Thyroid gland (tissue), 4 donors: ENCODE measurements at places on chromosomes 6 and 20. TPM values are rescaled to one million over a fixed set of nuclear protein-coding genes. Genes with fewer than 3 reads are reported as not detected.

DNA sequence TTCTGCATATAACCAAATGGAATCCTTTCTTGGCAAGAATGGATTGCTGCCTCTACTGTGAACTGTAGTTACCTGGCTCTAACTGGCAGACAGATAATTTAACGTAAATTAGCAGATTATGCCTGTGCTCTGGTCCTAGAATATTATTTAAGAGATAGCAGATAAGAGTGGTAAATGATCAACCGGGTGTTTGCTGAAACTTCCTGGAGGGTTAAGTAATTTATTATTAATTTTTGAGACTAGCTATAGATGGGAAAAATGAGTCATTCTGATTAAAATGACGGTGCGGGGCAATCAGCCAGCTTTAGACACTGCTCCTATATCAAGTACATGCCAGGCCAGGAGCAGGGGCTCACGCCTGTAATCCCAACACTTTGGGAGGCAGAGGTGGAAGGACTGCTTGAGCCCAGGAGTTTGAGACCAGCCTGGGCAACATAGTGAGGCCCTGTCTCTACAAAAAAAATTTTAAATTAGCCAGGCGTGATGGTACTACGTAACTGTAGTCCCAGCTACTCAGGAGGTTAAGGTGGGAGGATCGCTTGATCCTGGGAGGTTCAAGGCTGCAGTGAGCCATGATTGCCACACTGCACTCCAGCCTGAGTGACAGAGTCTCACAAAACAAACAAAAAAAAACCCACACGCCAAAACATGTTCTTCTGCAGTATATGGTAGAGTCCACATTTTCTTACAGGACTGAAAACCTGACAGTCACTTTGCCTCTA is 22.6 kb downstream of the B4GALT5 start:
- no peaks in the 10 kb centered on the region for H3K36me3 ChIP-seq
- H3K27ac ChIP-seq: no peak overlapping the region
- DNase-seq: no peak
- peaks cover 10% of the 10 kb centered on the region for H3K4me1 ChIP-seq

DNA sequence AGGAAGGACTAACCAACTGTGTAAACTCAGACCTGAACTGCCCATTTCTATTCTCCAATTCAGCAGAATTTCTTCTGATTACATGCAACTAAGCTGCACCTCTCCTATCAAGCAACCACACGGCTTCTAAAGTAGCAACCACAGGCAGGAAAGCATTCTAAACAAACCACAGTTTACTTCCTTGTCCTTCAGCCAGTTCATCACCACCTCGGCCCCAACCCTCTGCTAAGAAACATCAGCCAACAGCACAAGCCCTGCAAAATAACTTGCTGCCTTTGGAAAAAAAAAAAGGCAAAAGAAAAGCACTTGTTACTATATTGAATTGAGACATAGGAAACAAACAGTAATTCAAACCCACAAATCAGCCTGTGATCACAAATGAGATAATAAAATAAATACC is 140.3 kb downstream of the NFATC2 start:
- H3K27ac ChIP-seq: no peak overlapping the region
- no peaks in the 10 kb centered on the region for H3K27me3 ChIP-seq
- H3K4me3 ChIP-seq: no peak overlapping the region
- no peaks in the 10 kb centered on the region for H3K36me3 ChIP-seq

DNA sequence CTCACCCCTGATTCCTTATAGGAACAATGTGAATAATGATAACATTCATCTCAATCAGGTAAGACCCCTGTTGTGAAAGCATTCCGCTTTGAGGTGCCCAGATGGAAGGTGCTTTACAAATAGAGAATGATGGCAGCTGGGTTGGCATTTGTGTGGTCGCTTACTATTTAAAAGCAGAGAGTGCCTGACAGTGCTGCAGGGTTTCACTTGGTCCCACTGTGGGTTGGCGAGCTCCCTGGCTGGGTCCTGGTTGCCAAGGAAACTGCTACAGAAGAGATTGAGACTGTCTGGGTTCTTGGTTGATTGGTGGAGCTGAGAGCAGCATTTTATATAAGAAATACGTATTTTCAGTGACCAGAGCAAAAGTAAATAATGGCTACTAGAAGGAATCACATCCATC is 207.2 kb upstream of the KCNQ5 start:
- no peak overlapping the region for H3K4me3 ChIP-seq
- H3K36me3 ChIP-seq: no peaks in the 10 kb centered on the region
- H3K27ac ChIP-seq: no peak overlapping the region
- no peak for DNase-seq
- H3K27me3 ChIP-seq: no peaks in the 10 kb centered on the region

- peak; percentile 47 for DNase-seq
- no peaks in the 10 kb centered on the region for H3K36me3 ChIP-seq
- no peak overlapping the region for H3K4me3 ChIP-seq
Measured at GRCh38 chr20:56974499-56975250, 291.8 kb downstream of the BMP7 start.

DNA sequence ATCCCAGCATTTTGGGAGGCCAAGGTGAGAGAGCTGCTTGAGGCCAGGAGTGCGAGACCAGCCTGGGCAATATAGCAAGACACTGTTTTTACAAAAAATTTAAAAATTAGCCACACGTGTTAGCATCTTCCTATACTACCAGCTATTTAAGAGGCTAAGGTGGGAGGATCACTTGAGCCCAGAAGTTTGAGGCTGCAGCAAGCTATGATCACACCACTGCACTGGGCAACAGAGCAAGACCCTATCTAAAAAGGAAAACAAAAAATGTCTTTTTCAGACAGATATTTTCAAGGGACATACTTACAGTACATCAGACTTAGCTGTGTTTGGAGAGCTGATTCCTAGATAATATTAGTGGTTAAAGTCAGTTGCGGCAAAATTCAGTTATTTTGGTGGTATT is 72.9 kb upstream of the XRN2 start:
- H3K4me1 ChIP-seq: peaks cover 42% of the 10 kb centered on the region
- no peak overlapping the region for H3K27ac ChIP-seq
- no peak overlapping the region for H3K4me3 ChIP-seq
- no peak for DNase-seq
- H3K36me3 ChIP-seq: no peaks in the 10 kb centered on the region

GRCh38 chr6:149924206-149924932 is 1.4 kb upstream of the RAET1G start:
- DNase-seq: no peak
- peaks cover 28% of the 10 kb centered on the region for H3K4me1 ChIP-seq
- no peaks in the 10 kb centered on the region for H3K27me3 ChIP-seq
- no peak overlapping the region for H3K4me3 ChIP-seq

- no peaks in the 10 kb centered on the region for H3K27me3 ChIP-seq
- no peak overlapping the region for H3K4me3 ChIP-seq
- H3K27ac ChIP-seq: no peak overlapping the region
- DNase-seq: no peak
- H3K36me3 ChIP-seq: no peaks in the 10 kb centered on the region
Measured at GRCh38 chr6:88298066-88298845, 132.1 kb upstream of the CNR1 start.

DNA sequence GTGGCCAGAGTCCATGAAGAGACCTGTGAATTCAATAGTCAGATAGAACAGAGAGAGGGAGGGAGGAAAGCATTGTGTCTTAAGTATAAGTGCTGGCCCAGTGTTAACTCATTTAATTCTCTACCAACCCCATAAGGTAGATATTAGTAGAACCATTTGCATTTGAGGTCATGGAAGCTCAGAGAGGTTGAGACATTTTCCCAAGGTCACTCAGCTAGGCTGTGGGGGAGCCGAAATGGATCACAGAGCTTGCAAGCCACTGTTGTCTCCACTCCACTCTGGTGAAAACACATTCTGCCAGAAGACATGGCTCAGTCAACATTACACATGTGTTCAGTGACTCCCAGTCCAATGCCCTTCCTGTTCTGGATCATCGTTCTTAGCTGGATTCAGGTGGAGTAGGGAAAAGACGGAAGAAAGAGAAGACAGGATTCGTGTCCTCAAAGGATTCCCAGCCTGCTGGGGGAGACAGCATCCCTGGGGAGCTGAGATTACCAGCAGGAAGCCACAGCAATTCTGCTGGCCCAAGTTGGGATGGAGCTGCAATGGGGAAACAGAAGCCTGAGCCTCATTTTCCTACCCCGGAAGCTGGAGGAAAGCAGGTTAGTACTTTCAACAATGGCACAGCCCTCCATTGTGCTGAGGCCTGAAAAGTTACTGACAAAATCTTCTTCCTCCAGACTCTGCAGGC is 27.0 kb upstream of the MDGA1 start:
- H3K4me1 ChIP-seq: no peaks in the 10 kb centered on the region
- no peak for DNase-seq
- H3K27me3 ChIP-seq: no peaks in the 10 kb centered on the region
- H3K27ac ChIP-seq: no peak overlapping the region
- H3K36me3 ChIP-seq: no peaks in the 10 kb centered on the region

DNA sequence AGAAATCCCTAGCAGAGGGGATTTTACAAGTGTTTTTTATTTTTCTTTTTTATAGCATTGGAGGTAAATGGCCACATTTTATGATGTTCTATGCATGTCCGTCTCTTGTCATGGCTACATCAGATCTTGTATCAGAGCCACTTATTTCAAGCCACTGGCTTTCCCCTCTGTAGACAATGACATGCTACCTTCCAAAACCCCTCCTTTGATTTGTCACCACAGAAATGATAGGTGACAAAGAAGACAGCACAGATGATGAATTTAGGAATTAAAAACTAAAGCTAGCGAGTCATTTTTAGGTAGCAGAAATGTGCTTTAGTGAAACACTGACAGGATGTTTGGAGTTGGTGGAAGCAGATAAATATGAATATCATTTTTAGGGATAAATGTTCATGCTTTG is 20.8 kb downstream of the PLCB1 start:
- H3K4me1 ChIP-seq: no peaks in the 10 kb centered on the region
- H3K27ac ChIP-seq: no peak overlapping the region
- H3K27me3 ChIP-seq: no peaks in the 10 kb centered on the region
- H3K4me3 ChIP-seq: no peak overlapping the region

GRCh38 chr6:170360476-170360875 is 53.9 kb downstream of the FAM120B start:
- peaks cover 7% of the 10 kb centered on the region for H3K4me1 ChIP-seq
- DNase-seq: no peak
- no peaks in the 10 kb centered on the region for H3K36me3 ChIP-seq
- no peak overlapping the region for H3K4me3 ChIP-seq

GRCh38 chr6:25263657-25264056 is 15.5 kb upstream of the CARMIL1 start:
- H3K27me3 ChIP-seq: no peaks in the 10 kb centered on the region
- no peak overlapping the region for H3K4me3 ChIP-seq
- no peaks in the 10 kb centered on the region for H3K36me3 ChIP-seq
- DNase-seq: no peak
- H3K27ac ChIP-seq: no peak overlapping the region

- DNase-seq: no peak
- H3K27me3 ChIP-seq: no peaks in the 10 kb centered on the region
- no peaks in the 10 kb centered on the region for H3K4me1 ChIP-seq
- no peak overlapping the region for H3K27ac ChIP-seq
Measured at GRCh38 chr6:135567375-135568083, 70.0 kb upstream of the AHI1 start.

- peaks cover 13% of the 10 kb centered on the region for H3K36me3 ChIP-seq
- no peak overlapping the region for H3K4me3 ChIP-seq
- no peaks in the 10 kb centered on the region for H3K27me3 ChIP-seq
- no peak for DNase-seq
Measured at GRCh38 chr6:13807696-13808095, 6.7 kb downstream of the MCUR1 start.

DNA sequence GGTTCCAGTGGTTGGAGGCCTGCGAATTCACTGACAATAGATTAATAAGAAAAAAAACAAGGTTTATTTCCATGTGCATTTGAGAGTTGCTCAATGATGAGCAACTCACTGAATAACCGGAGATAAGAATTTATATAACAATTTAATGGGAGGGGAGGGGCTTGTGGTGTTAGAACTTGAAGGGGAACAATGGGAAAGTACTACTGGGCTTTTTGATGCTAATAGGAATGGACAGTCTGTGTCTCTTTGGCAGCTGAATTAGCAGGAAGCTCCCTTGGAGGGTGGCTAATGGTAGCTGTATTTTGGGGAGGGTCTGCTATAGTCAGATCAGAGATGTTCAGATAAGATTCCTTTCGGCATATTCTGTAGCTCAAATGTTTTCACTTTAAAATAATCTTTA is 62.4 kb upstream of the GMDS start:
- H3K36me3 ChIP-seq: no peaks in the 10 kb centered on the region
- no peaks in the 10 kb centered on the region for H3K4me1 ChIP-seq
- DNase-seq: no peak
- no peak overlapping the region for H3K27ac ChIP-seq
- H3K27me3 ChIP-seq: no peaks in the 10 kb centered on the region

DNA sequence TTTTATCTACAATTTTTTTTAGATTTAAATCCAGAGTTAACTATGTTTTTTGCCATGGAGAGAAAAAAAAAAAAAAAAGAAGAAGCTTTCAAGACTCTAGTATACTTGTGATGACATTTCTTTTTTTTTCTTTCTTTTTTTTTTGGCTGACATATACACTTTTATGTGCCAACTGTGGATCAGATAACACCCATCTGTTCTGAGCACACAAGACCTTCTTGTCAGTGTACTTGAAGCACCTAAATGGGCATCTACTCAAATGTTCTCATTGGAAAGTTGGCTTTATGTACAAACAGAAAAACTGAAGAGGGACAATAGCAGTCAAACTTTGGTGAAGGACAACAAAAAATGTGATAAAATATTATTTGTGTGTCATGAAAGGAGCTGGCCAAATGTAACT is 904.5 kb downstream of the GRIK2 start:
- no peaks in the 10 kb centered on the region for H3K4me1 ChIP-seq
- no peak overlapping the region for H3K4me3 ChIP-seq
- no peaks in the 10 kb centered on the region for H3K27me3 ChIP-seq
- DNase-seq: no peak
- H3K27ac ChIP-seq: no peak overlapping the region

COL21A1 gene
- 1.6 TPM for total RNA-seq
